HT-29 (cell line): ENCODE measurements at places on chromosomes 3 and 15.

DNA sequence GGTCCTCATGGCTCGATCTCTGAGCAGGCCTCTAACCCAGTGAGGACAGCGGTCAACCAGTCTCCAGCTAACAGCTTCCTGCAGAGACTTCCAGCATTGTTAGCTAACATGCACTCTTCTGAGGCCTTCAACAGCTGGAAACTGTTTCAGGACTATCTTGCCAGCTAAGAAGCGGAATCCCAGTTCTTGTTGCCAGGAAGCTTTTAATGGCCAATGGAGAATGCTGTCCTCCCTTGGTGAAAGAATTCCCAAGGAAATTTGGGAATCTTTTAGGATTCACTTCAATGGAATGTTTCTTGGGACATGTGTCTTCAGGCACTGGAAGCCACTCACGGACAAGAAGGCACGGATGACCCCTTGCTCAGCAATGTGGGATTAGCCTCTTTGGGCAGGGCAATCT, 91.7 kb downstream of the CEMIP start:
- no peak for DNase-seq

DNA sequence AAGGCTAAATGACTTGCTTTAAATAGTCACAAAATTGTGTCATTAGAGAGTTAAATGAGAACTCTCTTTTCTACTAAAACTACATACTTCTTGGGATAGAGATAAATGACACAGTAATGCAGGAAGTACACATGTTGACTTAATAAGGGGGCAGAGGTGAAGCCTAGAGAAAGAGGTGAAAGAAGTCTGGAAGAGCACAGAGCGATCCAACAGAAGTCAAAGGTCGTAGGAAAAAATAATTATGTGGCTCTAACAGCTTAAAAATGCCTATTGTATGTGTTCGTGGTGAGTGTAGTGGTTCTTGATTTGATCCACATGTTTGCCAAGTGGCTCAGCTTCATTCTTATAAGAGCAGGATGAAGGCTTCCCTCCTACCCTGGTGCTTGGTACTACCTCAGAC, 61.7 kb downstream of the TMEM212 start:
- DNase-seq = peak; percentile 18

- DNase-seq = peak; percentile 80
Measured at GRCh38 chr15:82999905-83000671, 11.4 kb downstream of the C15orf40 start.

- DNase-seq = no peak
Measured at GRCh38 chr15:100934166-100934565, 15.0 kb downstream of the LRRK1 start.

- no peak for DNase-seq
Measured at GRCh38 chr3:155560594-155560993, 184.3 kb downstream of the PLCH1 start.

- peak; percentile 46 for DNase-seq
Measured at GRCh38 chr15:32802286-32802936, 84.6 kb downstream of the GREM1 start.

DNA sequence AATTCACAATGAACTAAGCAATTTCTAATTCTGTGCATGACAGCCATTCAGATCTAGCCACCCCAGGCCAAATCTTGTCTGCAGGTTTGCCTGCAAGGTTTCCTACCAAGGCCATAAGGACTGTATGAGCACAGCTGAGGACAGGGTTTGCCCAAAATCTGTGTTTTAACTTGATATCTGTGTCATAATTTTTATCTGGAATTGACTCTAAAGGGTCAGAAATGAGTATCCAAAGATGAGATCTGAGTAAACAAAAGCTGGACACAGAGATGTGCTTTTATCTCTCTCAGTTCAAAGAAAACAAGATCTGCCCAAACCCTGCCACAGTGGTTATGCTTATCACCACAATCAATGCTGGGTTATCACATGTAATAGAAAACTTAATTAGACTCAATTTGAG, 154.6 kb upstream of the COL8A1 start:
- no peak for DNase-seq

- DNase-seq = no peak
Measured at GRCh38 chr3:136122006-136122405, 74.1 kb downstream of the MSL2 start.

GRCh38 chr3:38129058-38129457, 7.9 kb downstream of the ACAA1 start:
- no peak for DNase-seq
